Astrocyte of the cerebellum (primary cell): ENCODE measurements at places on chromosomes 3 and 15.
A peak's percentile ranks its signal among the peaks of the same experiment; 100 is the strongest.

- no peak for DNase-seq
Observed at GRCh38 chr15:69042531-69042930, 28.0 kb downstream of the NOX5 start.

DNA sequence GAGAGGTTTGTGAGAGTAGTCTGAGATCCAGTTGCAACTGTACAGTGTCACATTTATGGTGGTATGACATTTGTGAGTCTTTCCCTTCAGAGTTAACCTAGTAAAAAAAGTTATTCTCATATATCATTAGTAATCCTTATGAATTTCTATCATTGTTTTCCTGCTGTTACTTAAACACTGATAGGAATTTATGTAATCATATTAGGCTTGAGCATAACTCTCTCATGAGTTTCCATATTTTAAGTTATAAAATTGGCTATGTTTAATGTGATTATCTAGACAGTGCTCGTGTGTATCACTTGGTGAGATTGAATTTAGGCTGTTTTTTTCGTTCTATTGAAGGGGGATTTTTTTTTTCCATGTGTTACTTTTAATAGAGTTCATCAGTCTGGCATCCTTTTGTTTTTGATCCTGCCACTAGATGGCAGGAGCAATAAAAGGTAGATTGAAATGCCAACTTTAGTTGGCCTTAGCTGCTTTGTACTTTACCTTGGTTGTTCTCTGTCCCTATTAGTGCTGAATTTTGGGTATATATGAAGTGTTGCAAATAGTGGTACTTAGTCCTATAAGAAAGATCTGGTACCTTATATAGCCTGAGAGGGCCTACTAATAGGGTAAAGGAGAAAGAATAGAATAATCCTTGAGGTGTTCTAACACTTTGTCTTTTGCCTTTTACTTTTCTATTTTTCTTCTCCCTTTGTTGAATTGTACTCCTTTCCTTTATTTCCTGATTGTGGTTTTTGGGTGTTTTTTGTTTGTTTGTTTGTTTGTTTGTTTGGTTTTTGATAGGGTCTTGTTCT, 17.9 kb downstream of the STT3B start:
- DNase-seq, result no peak

- no peak for DNase-seq
Observed at GRCh38 chr15:27835233-27835939, 263.7 kb downstream of the OCA2 start.

GRCh38 chr15:76973362-76973743, 21.6 kb upstream of the PSTPIP1 start:
- no peak for DNase-seq

DNA sequence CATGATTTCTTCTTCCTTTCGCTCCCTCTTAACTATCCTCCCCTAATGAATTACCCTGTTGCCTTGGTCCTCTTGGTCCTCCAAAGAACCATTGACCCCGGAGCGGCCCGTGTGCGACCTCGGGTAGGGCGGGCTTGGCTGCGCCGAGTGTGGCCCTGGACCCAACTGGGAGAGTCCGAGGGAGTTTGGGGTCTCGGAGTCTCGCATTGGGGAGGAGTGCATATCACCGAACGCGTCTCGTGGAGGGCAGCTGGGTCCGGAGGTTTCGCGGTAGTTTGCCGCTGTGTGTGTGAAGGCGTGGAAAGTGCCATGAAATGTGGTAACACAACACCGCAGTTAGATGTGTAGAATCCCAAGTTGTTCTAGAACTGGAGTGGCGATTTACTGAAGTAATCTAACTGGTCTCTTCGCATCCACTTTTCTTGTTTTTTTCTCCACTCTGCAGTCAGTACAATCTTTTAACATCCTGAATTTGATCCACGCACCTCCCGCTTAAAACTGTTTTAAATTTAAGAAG, 363 bp downstream of the GTF2E1 start:
- DNase-seq, result peak; percentile 1

DNA sequence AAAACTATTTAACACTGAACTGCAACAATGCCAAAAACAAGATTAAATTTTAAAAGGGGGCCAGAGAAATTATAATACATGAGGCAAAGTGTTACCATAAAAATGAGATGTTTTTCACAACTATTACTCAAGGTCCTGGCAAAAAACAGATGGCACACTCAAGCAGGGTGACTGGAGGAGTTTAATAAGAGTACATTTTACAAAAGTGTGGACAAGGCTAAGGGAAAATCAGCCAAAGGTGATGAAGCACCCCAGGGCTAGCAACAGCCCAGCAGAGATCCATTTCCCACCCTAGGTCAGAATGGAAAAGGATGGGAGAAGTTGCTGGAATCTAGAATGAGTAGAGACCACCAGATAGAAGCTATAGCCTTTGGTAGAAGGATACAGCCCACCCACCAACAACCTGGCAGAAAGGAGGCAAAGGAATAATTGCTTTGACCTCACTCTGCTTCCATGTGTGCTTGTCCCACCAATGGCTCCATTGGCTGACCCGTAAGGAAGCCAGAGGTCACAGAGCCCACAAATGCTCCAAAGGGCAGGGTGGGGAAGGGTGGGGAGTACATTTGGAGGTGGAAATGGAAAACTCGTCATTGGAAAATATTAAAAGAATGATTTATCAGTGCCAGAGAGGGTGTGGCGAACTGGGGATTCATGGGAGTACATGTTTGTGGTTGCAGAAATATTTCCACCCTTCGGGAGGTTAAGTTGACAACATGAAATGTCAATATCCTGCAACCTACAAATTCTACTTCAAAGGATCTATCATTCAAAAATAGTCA, 161.0 kb upstream of the UBE2E2 start:
- DNase-seq, result no peak

GRCh38 chr3:192395506-192395905, 331.8 kb downstream of the FGF12 start:
- DNase-seq, result no peak

DNA sequence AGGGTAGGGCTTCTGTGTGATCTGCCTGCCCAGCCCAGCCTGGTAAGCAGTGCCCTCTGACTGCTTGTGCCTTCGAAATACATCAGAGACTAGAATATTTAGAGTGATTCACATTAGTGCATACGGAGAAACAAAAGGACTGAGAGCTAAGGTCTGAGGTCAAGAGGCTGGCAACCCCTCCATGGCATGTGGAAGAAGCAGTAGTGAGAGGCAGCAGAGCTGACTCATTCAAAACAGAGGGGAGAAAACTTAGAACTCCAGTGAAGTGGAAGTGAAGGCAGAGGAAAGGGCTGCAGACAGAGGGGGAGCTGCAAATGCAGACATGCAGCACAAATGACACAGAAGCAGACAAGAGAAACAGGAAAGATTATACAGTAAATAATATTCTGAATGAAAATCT, 61.6 kb downstream of the ULK4 start:
- peak; percentile 9 for DNase-seq

- DNase-seq, result no peak
Observed at GRCh38 chr15:75578173-75578947, 755 bp downstream of the PTPN9 start.

GRCh38 chr3:48439820-48440589, at the start of the genes CCDC51 and TMA7:
Gene CCDC51, minus strand, starts transcription at chr3:48440119. Its CDS starts 4,991 bp downstream, at chr3:48435128.
Gene TMA7, plus strand, starts transcription at chr3:48440257. Its CDS starts 40 bp downstream, at chr3:48440297.
- DNase-seq, result peak; percentile 87

DNA sequence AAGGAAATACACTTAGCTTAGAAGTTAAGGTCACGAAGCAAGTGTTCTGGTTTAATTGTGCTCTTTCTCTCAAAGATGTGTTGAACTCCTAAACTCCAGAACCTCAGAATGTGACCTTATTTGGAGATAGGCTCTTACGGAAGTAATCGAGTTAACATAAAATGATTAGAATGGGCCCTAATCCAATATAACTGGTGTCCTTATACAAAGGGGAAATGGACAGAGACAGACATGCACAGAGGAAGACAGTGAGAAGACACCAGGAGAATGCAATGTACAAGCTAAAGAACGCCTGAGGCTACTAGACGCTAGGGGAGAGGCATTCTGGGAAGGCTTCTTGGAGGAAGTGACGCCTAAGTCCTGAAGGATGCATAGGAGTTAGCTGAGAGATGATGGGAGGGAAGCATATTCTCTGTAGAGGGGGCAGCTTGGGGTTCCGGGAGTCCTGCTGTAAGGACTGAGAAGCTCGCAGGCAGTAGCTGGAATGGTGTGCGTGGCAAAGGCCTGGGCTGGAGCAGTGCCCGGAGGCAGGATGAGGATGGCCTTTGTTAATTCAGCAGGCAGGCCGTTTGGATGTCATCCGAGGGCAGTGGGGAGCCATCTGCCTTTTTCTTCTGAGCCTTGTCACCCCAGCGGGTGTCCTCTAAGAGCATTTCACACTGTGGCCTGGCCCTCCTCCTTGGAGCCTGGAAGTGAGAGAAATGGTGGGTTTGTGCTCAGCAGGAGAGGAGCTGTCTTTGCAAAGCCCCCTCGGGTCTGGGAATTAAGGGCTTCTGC, 513.4 kb downstream of the SHQ1 start:
- no peak for DNase-seq

GRCh38 chr15:59437817-59438624, at the start of gene FAM81A:
Gene FAM81A, plus strand, starts transcription at chr15:59438186. Its CDS starts 20,441 bp downstream, at chr15:59458627.
- peak; percentile 18 for DNase-seq

DNA sequence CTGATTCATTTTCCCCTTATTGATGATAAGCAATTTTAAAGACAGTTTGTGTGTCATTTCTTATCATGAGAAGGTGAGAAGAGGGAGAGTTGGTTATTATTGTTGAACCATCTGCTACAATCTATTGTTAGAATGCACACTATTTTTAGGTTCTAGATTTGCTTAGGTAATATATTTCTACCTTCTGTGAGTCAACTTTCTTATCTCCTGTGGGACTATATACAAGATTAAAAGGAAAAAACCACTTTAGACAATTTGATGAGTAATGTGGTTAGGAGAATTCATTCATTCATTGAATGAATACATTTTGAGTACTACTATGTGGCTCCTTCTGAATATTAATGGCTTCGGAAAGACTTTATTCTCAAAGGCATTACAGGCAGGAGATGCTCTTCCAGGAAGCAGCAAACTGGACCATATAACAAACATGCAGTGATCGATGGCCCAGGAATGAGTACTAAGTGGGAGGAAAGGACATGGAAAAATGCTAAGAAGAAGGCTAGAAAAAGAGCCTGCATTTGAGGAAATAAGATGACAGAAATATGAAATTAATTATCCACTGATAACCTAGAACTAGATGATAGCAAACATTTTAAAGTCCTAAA, 22.4 kb downstream of the SPTSSB start:
- no peak for DNase-seq

DNA sequence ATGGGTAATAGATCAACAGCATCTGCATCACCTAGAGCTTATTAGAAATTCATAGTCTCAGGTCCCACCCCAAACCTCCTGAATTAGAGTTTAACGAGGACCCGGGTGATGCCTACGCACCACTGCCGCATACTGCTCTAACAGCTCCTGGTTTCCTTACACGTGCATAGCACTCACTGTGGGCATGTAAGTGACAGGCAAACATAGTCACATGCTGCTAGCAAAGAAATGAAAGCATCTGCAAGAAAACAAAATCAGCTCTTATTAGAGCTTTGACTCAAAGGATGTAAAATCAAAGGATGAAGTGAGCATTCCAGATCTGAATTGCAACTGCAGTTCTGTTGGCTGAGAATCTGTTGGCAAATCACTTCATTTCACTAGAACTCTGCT, 19.1 kb upstream of the RIOX2 start:
- DNase-seq, result no peak
